ENCODE measurements at places on chromosomes 12 and 14.

DNA sequence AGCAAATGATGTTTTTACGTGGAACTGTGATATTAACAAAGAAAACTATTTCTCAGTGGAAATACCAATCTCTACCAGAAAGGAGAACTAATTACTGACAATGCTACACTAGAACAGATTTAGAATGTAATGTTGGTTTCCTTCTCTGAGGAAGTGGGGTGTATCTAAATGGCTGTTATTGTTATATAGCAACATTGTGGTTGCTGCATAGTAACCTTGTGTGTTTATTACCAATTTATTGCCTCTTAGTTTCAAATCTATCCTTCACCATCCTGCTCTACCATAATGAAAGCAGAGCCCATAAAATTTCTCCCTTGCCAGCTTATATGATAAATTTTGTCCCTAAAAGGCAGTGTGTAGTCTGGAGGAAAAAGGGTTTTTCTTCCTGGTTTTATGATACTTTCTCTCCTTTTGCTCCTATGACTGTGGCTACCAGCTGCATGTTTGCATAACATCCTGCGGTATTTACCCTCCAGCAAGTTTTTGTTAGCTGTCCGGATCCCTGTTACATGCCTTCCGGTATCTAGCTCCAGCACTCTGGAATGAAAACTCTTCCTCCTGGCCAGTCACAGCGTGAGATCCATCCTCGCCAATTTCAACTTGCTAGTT, 5.7 kb upstream of the KLRK1 start:
- DNase-seq: peak; percentile 90

- no peak for DNase-seq
These were observed 18.5 kb upstream of the BHLHE41 start for GRCh38 chr12:26143291-26143690.

- DNase-seq: no peak
These were observed 153.1 kb downstream of the BCAT1 start for GRCh38 chr12:24795699-24796347.

DNA sequence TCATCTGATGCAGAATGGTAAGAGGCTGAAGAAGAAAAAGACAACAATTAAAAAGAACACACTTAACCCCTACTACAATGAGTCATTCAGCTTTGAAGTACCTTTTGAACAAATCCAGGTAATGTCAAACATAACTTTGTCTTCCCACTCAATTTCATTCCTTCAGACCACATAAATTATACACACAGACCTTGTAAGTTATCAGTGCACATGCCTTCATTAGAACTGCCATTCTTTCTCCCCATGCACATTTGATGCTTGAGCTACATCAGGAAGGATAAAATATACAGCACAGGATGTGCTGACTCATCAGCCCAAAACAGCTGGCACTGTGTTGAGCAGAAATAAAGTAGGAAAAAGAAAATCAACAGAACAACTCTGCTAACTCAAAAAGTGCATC, 246.7 kb downstream of the PAWR start:
- no peak for DNase-seq

DNA sequence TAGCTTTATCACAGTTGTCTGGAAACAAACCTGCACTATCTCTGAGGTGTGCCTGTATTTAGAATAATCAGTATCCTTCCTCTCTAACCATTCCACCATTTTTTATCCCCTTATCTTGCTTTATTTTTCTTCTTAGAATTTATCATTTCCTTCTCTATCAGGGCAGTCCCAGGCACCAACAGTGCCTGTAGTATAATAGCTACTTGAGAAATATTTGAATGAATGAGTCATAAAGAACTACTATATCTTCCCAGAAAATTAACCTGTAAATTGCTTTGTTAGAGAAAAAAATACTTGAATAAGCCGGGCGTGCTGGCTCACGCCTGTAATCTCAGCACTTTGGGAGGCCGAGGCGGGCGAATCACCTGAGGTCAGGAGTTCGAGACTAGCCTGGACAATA, 21.2 kb upstream of the FOXJ2 start:
- no peak for DNase-seq

- no peak for DNase-seq
These were observed 431 bp upstream of the RHOJ start for GRCh38 chr14:63203618-63204406.

DNA sequence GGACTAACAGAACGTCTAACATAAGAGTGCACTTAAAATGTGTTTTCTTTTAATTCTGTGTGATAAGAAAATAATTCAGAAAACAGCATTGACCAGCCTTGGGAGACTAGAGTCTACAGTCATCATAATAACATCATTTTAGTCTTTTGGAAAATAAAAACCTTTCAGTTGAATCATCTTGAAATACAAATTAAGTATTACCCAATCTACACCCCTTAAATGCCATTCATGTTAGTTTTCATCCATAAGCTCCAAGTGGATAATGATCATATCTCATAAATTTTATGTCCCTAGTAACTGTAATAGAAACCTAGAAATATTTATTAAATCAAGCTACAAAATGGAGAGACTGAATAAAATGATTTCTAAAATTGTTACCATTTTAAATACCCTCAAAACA, 32.4 kb downstream of the EPS8 start:
- no peak for DNase-seq

DNA sequence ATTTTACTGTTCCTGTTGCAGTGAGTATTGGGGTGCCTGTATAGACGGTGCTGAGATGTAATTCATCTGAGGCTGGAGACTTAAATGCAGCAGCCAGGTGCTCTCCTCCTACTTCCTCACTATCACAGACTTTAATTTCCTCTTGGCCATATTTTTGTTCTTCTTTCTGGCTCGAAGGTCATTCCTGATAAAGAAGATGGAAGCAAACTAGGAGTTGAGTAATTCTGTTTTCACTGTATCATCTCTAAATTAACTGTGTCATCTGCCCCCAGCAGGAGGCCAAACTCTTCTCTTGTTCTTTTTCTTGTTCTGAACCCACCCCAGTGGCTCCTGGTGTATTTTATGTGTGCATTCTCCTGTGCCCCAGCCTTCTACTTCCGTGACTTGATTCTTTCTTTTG, 141.7 kb upstream of the ARHGAP5 start:
- DNase-seq: no peak

GRCh38 chr14:35335388-35336092, 43.4 kb downstream of the PSMA6 start:
- DNase-seq: peak; percentile 47

DNA sequence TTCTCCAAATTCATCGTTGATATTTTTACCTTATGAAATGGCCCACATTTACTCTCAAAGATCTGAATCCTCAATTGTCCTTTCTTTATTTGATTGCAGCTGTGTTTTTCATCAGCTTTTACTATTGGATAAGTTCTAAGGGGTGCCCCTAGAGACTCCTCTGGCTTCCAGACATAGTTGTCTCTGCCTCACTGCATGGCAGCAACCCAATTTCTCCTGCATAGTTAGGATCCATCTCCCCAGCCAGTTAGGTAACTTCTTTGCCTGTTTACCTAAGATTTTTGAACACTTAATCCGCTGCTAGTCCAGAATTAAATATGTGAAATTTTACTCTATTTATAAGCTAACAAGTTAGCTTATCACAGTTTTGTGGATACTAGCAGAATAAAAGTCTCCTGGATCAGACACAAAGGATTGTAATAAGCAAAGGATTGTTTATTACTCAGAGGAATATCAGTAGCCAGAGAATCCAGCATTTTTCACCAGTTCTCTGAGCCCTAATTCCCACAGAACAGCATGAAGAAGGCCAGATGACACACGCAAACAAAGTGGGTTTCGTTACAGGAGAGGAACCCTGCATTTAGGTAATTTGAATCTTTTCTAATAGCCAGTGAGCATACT, 101.1 kb downstream of the BBS10 start:
- DNase-seq: no peak

DNA sequence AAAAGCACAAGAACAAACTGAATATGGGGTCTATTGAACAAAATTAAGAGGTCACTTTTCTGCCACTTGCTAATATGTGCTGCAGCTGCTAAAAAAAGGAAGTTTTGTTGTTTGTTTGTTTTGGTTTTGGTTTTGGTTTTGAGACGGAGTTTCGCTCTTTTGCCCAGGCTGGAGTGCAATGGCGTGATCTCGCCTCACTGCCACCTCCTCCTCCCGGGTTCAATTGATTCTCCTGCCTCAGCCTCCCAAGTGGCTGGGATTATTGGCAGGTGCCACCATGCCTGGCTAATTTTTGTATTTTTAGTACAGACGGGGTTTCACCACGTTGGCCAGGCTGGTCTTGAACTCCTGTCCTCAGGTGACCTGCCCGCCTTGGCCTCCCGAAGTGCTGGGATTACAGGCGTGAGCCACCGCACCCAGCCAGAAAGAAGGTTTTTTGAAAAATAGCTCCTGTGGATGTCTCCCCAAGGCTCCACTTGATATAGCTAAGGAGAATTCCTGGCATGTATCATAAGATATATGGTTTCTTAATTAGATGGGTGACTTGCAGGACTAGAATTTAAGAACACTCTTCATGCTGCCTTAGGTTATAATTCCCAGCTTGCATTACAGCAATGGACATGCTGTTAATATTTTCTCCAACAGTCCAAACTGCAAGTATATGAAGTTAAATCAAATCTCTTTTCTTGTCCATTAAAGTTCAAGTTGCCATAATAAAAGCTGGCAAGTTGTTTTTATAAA, 237.6 kb upstream of the AMIGO2 start:
- DNase-seq: no peak

GRCh38 chr12:28388879-28389278, 198.6 kb downstream of the CCDC91 start:
- DNase-seq: no peak

- no peak for DNase-seq
These were observed 6.9 kb upstream of the IGF1 start for GRCh38 chr12:102487226-102487625.

DNA sequence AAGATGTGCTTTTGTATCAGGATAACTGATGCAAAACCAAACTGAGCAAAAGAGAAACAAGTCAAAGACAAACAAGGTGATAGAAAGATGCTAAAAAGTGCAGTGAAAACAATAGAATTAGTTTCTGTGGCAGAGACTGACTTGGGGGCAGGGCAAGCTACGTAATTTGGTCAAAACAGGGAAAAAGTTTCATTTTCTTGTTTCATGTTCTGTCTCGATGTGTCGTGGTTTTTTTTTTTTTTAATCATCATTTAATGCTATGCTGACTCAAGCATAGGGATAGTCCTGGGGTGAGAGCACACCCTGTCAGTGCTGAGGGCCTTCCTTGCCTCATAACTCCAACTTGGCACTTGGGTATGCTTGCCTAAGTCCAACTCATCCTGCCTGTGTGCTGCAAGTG, 144.1 kb upstream of the PTPRQ start:
- DNase-seq: no peak

DNA sequence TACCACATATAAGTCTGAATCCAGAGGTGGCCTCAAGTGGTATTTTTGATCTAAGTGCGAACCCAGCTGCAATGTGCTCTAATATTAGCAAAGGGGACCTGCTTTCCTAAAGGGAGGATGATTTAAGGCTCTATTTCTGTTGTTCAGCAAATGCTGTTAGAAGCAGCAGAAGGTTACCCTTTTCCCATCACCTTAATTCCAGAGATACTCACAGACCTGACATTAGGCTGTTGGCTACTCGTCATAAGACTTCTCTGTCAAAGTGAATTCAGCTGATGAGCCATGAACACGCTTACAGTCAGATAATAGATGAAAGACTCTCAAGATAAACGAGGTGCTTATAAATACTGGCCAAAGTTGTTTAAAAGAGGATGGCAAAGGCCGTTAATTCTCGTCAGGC, 308.7 kb upstream of the DDHD1 start:
- DNase-seq: no peak

- DNase-seq: no peak
These were observed 354.9 kb upstream of the FAR2 start for GRCh38 chr12:28794211-28794610.

- DNase-seq: peak; percentile 97
These were observed 34.5 kb downstream of the PRKCH start for GRCh38 chr14:61355892-61356325.

DNA sequence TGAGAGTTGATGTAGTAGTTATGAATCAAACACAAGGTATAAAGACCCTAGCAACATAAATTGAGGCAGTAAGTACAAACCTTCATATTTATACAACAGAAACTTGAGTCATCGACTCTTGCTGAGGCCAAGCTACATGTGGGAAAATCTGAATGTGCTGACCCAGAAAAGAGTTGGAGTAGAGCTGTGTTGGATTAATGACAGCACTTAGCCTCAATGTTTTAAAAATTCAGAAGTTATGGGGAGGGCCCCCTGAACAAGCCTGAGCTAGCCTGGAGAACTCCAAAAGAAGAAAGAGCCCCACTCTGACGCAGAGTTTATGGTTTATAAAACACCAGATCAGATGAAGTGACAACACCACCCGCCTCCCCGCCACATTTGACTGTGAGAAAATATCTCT, 100.0 kb downstream of the DUSP6 start:
- DNase-seq: no peak

DNA sequence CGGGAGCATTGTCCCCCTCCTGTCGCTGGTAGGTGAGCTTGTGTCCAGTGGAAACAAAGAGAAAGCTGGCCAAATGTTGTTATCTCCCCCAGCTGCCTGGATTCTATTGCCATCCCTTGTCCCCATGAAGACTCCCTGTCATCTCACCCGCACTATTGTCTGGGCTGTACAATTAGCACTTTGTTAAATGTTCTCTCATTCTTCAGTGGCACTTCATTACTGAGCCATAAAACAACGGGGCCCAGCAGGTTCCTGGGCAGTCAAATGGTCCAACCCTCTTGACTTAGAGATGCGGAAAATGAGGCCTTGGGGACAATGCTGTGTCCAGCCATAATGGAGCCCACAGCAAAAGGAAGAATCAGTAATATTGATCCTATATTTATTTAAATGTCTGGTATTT, 13.2 kb upstream of the COL2A1 start:
- no peak for DNase-seq

GRCh38 chr12:54051874-54052437, 1.7 kb upstream of the HOXC4 start:
- no peak for DNase-seq

- DNase-seq: no peak
These were observed 35.7 kb downstream of the LGR5 start for GRCh38 chr12:71475280-71475679.

DNA sequence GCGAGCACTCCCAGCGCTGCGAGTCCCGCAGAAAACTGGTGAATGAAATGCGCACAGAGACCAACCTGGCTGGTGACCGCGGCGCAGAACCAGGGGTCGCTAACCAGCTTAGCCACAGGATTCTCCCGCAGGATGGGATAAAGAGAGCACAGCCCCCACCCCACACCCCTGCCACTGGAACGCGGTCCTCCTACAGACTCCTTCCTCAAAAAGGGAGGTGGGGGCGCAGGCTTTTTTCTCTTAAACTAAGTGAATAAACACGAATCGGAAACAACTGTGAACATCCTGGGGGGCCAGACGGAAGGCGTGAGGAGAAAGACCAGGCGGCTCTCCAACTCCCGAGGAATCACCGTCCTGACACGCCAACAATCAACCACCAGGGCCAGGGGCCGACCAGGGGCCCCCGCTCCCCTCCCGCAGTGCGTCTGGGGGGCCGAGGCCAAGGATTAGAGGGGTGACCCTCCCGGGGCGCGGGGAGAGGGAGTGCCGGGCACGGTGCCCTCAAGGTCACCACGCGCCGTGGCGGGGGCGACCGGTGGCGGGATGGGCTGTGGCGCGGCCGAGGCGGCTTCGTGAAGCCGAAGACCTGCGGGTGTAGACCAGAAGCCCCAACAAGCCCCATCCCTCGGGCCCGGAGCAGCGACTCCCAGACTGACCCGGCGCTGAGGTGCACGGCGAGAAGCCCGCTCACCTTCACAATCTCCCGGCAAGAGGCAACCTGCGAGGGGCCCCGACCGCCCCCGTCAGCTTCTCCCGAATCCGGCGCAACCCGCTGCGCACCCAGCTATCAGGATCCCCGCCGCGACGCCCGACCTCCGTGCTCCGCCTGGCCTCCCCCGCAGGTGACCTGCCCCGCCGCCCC, 704 bp downstream of the ATP2B1 start:
- DNase-seq: no peak

GRCh38 chr12:72178871-72179270, 93.3 kb upstream of the TRHDE start:
- DNase-seq: no peak

- no peak for DNase-seq
These were observed 54.2 kb upstream of the BCL11B start for GRCh38 chr14:99326041-99326710.
